Colonic mucosa (tissue), 4 donors: ENCODE measurements at places on chromosomes 7 and 10. TPM values are rescaled to one million over a fixed set of nuclear protein-coding genes. Genes with fewer than 3 reads are reported as not detected.
A peak's percentile ranks its signal among the peaks of the same experiment; 100 is the strongest.

SLC13A4 gene
- not detected for total RNA-seq

GRCh38 chr7:159050704-159051103 lies 94.0 kb downstream of the VIPR2 start:
- no peak for DNase-seq

CDHR1 gene
- 105 TPM for total RNA-seq

DNA sequence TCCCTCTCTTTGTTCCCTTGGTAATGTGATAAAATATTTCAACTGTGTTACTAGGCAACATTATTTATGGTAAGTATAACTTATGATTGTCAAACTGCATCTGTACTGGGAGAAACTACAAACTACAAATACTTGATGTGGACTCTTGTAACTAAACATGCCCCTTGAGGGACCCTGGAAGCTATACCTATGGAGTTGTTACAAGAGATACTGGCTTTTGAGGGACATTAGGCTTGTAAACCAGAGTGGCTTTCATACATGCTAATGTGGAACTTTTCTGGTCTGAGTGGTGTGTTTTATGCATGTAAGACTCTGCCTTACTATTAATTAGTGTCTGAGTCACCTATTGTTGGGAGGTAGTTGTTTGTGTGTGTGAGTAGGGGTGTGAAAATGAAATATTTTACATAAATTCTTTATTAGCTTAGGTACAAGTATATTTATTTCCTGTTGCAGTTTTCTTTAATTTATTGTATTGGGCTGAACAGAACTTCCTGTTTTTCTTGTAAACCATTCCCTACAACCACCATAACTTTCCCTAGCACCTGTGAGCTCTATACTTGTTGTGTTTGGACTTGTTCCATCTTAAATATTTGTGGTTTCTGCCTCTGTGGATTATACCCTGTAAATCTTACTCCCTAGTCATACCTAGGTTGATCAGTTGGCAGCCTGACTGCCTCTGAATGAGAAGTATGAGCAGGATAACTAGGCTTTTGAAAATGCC lies 49.8 kb downstream of the STK31 start:
- peak; percentile 29 for DNase-seq

- no peak for DNase-seq
These were observed 22.8 kb upstream of the GPR26 start for GRCh38 chr10:123643315-123643714.

DNA sequence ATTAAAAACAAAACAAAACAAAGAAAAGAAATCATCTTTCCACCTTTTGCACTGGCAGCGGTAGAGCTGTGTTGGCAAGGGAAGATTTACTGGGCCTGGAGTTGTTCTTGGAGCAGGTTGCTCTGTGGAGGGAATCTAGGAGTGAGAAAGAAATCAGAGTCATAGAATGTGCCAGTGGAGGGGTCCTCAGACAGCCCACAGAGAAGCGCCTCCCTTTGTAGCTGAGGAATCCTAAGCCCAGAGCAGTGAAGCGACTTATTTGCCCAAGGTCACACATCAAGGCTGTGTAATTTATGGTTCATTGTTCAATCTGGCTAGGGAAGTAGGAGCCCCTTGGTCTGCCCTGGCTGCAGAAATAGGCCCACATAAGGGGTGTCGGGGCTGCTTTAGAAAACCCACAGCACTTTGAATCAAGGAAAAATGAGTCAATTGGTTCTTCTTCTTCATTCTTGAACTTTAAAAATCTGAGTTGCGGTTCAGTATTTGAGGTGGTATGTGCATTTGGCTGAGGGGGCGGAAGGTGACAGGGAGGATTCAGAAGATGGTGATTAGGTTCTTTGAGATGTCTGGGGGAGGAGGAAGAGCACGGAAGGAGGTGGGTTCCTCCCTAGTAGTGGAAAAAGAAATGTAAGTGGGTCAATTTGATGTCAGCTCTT lies 253.7 kb downstream of the PTEN start:
- DNase-seq = no peak

DNA sequence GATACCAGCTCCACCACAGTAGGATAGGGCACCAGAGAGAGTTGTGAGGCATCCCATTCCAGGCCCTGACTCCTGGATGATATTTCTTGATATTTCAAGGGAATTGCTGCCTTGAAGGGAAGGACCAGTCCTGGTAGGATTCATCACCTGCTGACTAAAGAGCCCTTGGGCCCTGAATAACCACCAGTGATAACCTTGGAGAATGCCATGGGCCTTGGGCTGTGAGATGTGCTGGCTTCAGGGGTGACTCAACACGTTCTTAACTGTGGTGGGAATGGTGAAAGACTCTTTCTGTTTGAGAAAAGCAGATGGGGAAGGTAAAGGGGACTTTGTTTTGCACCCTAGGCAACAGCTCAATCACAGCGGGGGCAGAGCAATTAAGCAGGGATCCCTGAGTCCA lies 21.4 kb upstream of the ASZ1 start:
- DNase-seq = no peak

DNA sequence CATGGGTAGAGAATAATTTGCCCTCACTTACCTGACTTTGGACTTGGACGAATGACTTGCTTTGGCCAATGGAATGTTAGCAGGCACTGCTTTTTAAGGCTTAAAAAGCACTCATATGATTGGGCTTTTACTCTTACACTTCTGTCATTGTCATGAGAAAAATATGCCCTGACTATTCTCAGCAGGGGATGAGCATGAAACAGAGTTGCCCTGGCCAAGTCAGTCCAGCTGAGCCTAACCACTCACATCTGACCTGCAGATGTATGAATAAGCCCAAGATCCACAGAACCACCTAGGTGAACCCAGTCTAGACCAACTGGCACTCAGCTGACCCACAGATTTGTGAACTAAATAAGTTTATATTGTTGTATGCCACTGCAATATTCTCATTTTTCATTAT lies 573.5 kb downstream of the TNS3 start:
- no peak for DNase-seq

DNA sequence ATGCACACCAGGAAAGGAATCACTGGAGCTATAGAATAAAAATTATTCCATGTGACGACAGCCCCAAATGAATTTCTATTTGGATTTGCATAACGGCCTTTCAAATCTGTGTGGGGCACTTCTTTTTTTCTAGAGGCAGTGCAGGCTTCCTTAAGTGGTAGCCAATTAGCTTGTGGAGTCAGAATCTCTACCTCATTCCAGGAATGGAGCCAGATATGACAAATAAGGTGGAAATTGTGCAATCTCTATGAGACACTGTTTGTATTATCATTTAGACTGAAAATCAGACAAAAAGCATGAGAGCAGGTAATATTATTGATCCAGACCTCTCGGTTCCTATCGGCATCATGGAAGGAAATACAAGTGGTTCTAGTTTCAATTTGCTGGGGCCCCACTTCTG lies 78.7 kb downstream of the BEND7 start:
- DNase-seq = no peak

OR2F2 gene
- not detected for total RNA-seq

DNA sequence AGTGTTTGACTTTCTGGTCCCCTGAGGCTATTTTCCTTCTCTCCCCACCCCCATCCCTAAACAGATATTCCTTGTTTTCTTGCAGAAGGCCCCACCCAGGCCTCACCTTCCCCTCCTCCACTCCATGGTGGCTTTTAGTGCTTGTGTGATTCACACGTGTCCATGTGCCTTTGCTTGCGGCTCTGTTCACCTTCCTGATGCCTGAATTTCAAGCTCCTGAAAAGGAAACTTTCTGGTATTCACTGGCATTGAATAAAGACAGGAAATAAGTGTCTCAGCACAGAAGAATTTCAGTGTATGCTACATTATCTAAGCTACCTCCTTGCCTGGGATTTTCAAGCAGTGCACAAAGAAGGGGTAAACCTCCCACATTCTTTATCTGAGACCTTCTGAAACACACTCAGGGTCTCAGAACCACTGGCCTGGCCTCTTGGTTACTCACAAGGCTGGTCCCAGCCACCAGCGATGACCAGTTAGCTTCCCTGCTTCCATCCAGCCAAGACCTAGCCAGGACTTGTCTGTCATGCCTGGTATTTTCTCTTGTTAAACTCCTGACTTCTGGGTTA lies 17.2 kb upstream of the UBE2H start:
- DNase-seq = peak; percentile 58

- DNase-seq = no peak
These were observed 14.2 kb downstream of the SKAP2 start for GRCh38 chr7:26850193-26850651.

- DNase-seq = peak; percentile 22
These were observed 64.1 kb downstream of the WDR37 start for GRCh38 chr10:1120306-1120705.

C1QL3 gene
- not detected for total RNA-seq

DNA sequence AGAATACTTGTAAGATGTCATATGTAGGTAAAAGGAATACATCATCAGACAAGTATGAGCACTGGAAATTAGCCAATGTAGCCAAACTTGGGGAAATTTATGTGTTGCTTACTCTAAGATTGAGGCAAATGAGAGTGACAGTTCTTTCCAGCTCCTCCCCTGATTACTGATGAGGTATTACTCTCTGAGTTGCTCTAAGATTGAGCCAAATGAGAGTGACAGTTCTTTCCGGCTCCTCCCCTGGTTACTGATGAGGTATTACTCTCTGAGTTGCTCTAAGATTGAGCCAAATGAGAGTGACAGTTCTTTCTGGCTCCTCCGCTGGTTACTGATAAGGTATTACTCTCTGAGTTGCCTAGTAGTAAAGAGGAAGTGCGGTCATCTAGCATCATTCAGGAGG lies 435.8 kb downstream of the NRG3 start:
- no peak for DNase-seq

FRMPD2 gene
- total RNA-seq = 0.35 TPM

AHR gene
- total RNA-seq = 30.3 TPM

EGFR gene
- 57.8 TPM for total RNA-seq

GRCh38 chr7:8205537-8205936 lies 56.4 kb downstream of the ICA1 start:
- no peak for DNase-seq

GRCh38 chr7:135827391-135827790 lies 78.8 kb upstream of the FAM180A start:
- no peak for DNase-seq

ZPBP gene
- not detected for total RNA-seq

DNA sequence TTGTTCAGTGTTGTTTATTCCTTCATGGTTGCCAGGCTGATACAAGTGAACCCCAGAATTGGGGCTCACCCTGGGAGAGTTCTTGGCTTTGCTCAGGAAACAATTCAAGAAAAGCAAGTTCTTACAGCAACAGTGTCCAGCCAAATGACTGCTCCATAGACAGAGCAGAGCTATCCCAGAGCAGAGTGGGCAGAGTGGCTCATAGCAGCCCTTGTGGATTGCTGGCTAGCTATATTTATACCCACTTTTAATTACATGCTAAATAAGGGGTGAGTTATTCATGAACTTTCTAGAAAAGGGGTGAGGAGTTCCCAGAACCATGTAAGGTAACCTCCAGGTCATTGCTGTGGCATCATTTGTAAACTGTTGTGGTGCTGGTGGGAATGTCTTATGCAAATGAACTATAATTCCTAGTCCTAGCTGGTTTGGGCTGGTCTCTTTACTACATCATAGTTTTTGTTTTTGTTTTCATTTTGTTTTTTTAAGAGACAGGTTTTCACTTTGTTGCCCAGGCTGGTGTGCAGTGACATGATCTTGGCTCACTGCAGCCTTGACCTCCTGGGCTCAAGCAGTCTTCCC lies 59.9 kb upstream of the HBP1 start:
- no peak for DNase-seq

GRCh38 chr10:87865241-87865881 lies 1.9 kb downstream of the PTEN start:
- no peak for DNase-seq

HOXA7 gene
- total RNA-seq = 21.9 TPM

COL1A2 gene
- 55.6 TPM for total RNA-seq
